ENCODE measurements at places on chromosomes 3 and 15.
A peak's percentile ranks its signal among the peaks of the same experiment; 100 is the strongest.

GRCh38 chr3:12661926-12662592 lies 1.9 kb downstream of the RAF1 start:
- DNase-seq, result no peak

DNA sequence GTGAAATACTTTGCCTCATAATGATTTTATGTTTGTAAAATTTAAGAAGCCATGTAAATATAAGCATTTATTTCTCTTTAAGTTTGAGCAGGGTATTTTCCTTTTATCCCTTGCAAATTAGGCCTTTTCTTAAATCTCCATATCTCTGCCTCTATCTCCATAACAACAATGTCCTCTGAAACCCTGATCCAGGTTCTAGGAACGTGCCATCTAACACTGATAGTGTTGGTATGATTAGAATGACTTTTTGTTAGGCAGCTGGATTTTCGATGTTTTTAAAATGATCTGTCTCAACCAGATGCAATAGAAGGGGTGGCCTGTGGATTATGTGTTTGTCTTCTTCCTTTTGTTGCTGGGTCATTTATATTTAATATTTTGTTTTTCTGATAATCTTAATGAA lies 77.9 kb downstream of the TRPC1 start:
- DNase-seq, result no peak

DNA sequence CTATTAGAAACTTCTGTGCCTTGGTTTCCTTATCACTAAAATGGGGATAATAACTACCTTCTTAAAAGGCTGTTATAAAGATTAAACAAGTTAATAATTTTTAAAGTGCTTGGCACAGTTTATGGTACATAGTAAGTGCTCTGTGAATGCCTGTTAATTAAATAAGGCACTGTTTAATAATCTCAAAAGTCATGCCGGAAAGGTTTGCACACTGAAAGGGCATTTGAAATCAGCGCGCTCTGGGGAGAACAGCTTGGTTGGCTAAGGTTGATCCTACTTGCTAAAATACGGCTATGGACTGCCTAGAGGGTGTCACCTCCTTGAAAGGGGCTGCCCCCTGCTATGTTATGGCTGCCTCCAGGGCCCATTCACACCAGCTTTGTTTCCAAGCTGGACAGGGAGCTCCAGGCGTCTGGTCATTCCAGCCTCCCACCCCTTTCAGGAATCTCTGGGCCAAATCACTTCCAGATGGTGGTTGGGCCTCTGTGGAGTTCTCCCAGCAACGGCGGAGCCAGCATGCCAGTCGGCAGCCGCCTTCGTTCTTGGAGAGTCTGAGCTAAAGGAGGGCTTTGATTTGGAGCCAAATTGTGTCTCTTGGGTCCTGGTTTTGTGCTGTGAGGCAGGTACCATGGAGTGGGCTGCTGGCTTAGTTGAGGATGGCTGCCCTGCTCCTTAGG lies 5.9 kb downstream of the FLNB start:
- DNase-seq, result no peak

GRCh38 chr3:182000447-182000846 lies 288.7 kb downstream of the SOX2 start:
- DNase-seq, result no peak

GRCh38 chr3:121724130-121724529 lies 25.4 kb downstream of the GOLGB1 start:
- DNase-seq, result no peak

DNA sequence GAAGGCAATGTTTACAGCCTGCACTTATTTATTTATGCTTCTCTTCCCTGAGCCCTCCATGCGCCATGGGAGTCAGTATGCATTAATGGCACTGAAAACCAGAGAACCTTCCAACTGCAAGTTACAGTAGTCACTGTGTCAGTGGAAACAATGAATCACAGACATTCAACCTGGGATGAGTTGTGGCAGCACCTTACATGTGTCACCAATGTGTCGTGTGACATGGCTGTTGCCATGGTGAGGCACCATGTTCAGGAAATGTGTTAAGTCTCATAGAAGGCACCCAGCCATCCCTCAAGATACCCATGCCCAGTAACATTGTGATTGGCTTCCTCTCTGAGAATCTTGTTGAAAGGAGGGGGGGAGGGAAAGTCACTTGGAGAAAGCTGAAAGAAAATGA lies 105.0 kb downstream of the FOXP1 start:
- DNase-seq, result no peak

- no peak for DNase-seq
These were observed 12.1 kb downstream of the NR2C2 start for GRCh38 chr3:14959359-14959943.

DNA sequence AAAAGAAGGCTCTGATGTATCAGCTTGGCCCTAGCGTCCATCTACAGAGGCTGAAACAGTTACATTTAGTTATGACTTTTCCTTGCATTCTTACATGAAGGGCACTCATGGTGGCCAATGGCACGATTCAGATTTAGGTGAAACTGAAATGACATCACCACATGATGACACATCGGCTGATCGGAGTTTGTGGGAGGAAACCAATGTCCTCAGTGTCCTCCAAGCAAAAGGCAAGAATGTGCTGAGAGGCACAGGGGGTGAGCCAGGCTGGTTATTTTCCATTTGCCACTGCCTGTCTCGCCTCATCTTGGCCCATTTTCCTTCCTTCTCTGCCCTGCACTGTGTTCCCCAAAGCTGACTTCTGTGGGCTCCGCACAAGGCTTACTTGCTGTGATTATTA lies 34.4 kb downstream of the TARS3 start:
- no peak for DNase-seq

GRCh38 chr15:63507878-63508818 lies 3.8 kb downstream of the USP3 start:
- DNase-seq, result no peak

GRCh38 chr3:43455233-43455632 lies 166.6 kb downstream of the ANO10 start:
- no peak for DNase-seq

GRCh38 chr15:45449916-45450867 lies 71.8 kb upstream of the GATM start:
- no peak for DNase-seq

GRCh38 chr3:134341389-134341788 lies 32.9 kb downstream of the AMOTL2 start:
- DNase-seq, result no peak

- no peak for DNase-seq
These were observed 36.5 kb downstream of the ITGB5 start for GRCh38 chr3:124850633-124851032.

DNA sequence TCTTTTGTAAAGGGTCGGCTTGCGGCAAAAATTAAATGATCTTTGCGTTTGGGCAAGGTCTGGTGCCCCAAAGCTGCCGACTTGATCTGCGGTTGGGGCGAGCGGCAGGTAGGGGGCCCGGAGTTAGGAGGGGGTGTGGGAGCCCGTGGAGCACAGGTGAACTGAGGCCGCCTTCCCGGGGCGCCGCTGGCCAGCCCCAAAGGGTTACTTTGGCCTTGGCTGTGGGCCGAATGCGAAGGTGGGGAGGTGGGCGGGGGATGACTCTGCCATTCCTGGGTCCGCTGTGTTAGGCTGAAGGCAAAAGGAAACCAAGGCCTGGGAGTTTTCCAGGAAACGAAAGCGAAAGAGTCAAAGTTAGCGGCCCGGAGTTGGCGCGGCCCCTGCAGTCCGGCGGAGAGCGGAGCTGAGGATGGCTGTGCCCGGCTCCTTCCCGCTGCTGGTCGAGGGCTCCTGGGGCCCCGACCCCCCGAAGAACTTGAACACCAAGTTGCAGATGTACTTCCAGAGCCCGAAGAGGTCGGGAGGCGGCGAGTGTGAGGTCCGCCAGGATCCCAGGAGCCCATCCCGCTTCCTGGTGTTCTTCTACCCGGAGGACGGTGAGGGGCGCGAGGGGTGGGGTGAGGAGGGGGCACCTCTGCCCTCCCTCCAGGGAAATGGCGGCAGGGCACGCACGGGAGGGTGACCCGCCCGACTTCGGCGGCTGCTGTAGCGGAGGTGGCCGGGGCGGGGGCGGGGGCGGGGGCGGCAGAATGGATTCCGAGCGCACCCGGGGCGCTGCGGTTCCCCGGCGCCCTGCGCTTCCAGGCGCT lies at the start of gene PARP14:
Gene PARP14, plus strand, starts transcription at position 365 of the 809 bp plus-strand sequence. Its CDS starts 45 bp downstream, at position 410.
- DNase-seq, result peak; percentile 34

- DNase-seq, result no peak
These were observed 365.6 kb downstream of the TIGIT start for GRCh38 chr3:114659109-114660061.

- no peak for DNase-seq
These were observed 36.6 kb downstream of the CD86 start for GRCh38 chr3:122091602-122092295.

DNA sequence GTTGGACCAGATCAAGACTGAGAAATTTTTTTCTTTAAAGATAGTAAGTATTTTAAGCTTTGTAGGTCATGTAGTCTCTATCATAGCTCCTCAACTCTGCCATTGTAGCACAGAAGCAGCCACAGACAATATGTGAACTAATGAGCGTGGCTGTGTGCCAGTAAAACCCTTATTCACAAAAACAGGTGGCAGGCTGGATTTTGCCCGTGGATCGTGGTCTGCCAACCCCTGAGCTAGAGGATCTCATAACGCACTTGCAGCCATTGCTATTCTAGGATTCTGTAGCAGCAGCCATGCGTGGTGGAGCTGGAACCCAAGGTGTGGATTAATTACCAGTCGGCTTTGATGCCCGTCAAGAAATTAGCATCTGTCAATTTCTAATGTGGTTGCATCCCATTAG lies 68.7 kb upstream of the PLXNA1 start:
- no peak for DNase-seq

DNA sequence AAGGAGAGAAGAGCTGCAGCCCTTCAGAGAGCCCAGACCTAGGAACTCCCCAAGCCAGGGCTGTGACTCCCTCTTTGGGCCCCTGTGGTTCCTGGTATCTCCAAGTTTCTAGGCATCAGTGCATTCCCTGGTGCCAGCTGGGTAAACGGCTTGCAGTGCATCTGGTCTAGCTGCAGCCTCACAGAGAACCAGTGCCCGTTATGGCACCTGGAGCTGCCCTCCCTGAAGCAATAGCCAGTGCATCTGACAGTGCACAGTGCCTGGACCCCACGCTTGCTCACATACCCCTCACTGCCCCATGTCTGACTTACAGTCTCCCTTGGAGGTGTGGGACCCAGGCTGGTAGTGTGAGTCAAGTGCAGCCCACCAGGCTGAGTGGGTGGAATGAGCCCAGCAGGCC lies 52.1 kb downstream of the LSAMP start:
- no peak for DNase-seq

DNA sequence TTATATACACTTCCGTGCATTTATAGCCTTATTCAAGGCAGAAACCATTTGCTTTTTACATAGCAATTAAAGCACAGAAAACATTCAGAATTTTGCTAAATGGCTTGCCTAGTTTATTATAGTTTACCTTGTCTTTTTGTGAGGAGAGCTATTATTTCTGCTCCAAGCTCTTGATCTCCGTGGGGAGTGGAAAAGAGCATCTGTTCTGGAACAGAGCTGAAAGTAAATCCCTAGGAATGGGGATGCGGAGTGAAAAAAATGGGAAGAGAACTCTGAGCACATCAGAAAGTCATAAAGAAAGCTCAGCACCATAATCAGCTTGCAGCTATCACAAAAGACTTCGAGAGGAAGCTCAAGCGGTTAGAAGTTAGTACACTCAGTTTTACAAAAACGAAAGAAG lies 1006.7 kb downstream of the ROBO2 start:
- DNase-seq, result no peak

GRCh38 chr3:21269882-21270281 lies 481.1 kb downstream of the ZNF385D start:
- no peak for DNase-seq

DNA sequence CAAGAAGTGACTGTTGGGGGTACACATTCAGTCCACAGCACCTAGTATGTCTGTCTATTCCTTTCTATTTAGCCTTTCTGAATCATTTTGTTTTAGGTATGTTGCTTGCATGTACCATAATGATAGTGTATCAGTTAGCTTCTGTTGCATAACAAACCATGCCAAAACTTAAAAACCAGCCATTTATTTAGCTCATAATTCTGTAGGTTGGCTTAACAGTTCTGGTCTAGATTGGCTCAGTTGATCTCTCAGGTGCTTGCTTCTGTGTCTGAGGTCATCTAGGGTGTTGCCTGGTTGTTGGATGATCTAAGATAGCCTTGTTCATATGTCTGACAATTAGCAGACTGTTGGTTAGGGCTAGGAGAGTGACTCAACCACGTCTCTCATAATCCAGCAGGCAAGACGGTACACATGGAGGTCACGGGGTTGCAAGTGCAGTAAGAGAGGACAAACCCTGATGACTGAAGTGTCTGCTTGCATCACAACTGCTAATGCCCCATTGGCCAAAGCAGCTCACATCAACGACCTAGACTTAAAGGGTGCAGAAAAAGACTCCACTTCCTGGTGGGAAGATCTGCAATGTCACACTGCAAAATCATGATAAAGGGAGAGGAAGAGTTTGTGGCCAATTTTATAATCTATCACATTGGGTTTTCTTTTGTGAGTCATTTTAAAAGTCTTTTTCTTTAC lies 6.8 kb upstream of the PDCD6IP start:
- DNase-seq, result no peak

DNA sequence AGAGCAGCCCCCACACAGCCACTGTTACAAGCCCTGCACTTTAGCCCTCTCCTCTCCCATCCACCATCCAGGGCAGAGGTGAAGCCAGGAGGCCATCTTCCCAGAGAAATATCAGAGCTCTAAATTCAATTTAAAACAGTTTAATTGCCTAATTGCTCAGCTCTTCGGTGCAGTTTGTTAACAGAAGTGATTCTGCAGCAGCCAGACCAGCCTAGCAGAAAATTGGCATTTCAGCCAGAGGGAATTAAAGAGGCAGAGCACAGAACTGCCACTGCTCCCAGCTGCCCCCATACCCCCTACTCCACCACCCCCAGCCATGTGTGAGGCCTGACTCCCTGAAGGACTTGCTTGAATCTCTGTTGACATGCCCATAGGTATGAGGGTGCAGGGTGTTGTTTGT lies 38.5 kb downstream of the TPRA1 start:
- DNase-seq, result no peak

DNA sequence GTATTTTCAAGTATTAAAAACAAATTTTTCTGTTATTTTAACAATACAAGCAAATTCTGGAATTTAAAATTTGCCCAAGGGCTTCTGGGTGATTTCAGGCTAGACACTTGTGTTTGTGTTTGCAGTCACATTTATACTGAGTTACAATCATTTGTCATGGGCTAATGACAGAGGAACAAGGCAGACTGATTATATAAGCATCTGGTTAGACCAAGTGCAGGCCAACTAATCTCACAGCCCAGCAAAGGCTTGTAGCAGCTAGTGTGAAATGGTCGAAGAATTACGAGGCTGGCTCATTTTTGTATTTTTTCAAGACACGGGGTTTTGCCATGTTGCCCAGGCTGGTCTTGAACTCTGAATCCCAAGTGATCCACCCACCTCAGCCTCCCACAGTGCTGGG lies 52.1 kb downstream of the CMTM8 start:
- DNase-seq, result no peak
